ENCODE measurements at places on chromosomes 6 and 20.

- DNase-seq, result peak; percentile 31
Measured at GRCh38 chr6:72524011-72524645, 97.7 kb upstream of the KCNQ5 start.

DNA sequence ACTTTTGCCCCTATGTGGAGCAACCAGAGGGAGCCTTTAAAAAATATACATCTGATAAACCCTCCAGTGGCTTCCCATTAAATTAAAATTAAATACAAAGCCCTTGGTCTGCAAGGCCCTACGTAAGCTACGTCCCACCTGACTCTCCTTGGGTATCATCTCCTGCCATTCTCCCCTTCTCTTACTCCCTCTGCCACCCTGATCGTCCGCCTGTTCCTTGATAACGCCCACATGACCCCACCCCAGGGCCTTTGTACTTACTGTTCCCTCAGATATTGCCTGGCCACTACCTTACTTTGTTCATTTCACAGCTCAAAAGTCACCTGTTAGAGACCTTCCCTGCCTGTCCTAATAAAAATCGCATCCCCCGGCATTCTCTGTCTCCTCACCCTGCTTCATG lies 5.4 kb upstream of the NFATC2 start:
- no peak for DNase-seq

- no peak for DNase-seq
Measured at GRCh38 chr6:15266423-15266996, 20.6 kb downstream of the JARID2 start.

DNA sequence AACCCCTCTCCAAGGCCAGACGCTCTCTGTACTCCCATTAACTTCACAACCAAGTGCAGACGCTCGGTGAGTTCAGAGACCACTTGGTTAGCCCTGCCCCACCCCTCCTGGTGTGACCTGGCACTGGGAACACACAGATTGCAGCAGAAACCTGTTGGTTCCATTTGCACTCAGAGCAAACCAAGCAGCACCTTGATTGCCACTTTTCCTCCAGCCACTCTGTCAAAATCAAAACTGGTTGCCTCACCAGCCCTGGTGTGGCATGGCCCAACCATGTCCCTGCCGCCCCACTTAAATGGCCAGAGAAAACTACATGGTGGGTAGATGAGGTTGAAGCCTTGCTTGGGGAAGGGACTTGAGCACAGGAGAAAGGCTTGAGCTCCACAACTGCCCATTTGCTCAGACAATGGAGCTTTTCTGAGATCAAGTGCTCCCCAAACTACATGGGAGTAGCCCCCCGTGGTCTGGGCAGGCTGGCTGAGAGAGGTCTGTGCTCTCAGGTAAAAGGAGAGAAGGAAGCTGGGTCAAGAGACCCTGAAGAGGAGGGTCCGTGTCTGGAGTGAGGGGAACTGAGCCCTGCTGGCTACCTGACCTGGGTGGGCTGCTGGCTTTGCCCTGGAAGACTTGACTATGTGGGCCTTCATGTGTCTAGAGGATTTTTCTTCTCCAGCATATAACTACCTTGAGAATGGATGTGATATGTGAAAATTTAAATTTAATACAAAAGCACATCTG lies 43.4 kb downstream of the PLCG1 start:
- no peak for DNase-seq

All from NCI-H2081 (cell line).